ENCODE measurements at places on chromosomes 1 and 21. TPM values are rescaled to one million over a fixed set of nuclear protein-coding genes. Genes with fewer than 3 reads are reported as not detected.

Gene CLEC20A
- total RNA-seq, result not detected

Gene CPLANE2
- 5.5 TPM for total RNA-seq

Gene ATP1A4
- total RNA-seq, result 2.8 TPM

Gene FCRL5
- not detected for total RNA-seq

Gene F3
- total RNA-seq, result 36.3 TPM

Gene FBXO2
- total RNA-seq, result 14.1 TPM

Gene LYPLAL1
- 29.3 TPM for total RNA-seq

Gene SLC30A10
- 1.4 TPM for total RNA-seq

Gene OR10J1
- not detected for total RNA-seq

Gene LPGAT1
- total RNA-seq, result 29.6 TPM

Gene SLC25A34
- total RNA-seq, result 1.1 TPM
